HFFc6 (cell line): ENCODE measurements at places on chromosomes 7 and 10.

- peaks cover 5% of the 10 kb centered on the region; the same call in 1 of the 2 replicates for H3K36me3 ChIP-seq
- H3K4me1 ChIP-seq, result peaks cover 30% of the 10 kb centered on the region
- peak overlapping the region; percentile 24; the same call in 1 of the 2 replicates for H3K27ac ChIP-seq
Measured at GRCh38 chr10:74262856-74263255, 111.8 kb downstream of the ADK start.

- H3K27ac ChIP-seq, result no peak overlapping the region
- DNase-seq, result no peak
- peaks cover 23% of the 10 kb centered on the region for H3K27me3 ChIP-seq
- H3K4me1 ChIP-seq, result peaks cover 20% of the 10 kb centered on the region
Measured at GRCh38 chr10:3295582-3296151, 123.1 kb upstream of the PITRM1 start.

GRCh38 chr10:90591629-90592028 lies 266.2 kb downstream of the HTR7 start:
- H3K36me3 ChIP-seq, result no peaks in the 10 kb centered on the region
- no peak overlapping the region for H3K27ac ChIP-seq
- no peaks in the 10 kb centered on the region for H3K4me1 ChIP-seq
- no peak for DNase-seq
- H3K27me3 ChIP-seq, result peaks cover 2% of the 10 kb centered on the region

GRCh38 chr7:142788303-142789289 lies 17.8 kb downstream of the PRSS2 start:
- H3K27ac ChIP-seq, result no peak overlapping the region
- H3K4me3 ChIP-seq, result no peak overlapping the region
- no peaks in the 10 kb centered on the region for H3K36me3 ChIP-seq

DNA sequence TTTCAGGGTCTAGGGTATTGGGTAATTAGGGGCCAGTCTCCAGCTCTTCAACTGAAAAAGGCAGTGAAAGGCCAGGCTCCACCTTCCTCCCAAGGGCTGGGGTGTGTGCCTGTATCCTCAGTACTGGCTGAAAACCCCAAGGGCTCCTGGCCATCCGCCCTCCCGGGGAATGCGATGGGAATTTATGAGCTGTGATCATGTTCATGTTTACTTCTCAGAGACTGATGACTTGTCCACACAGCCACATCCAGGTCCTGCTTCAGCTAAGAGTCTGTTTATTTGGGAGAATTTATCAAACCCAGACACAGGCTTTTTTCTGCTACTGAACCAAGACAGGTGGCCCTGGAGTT lies 91.7 kb downstream of the CCDC3 start:
- H3K4me3 ChIP-seq, result no peak overlapping the region
- H3K27ac ChIP-seq, result no peak overlapping the region
- no peak for DNase-seq

DNA sequence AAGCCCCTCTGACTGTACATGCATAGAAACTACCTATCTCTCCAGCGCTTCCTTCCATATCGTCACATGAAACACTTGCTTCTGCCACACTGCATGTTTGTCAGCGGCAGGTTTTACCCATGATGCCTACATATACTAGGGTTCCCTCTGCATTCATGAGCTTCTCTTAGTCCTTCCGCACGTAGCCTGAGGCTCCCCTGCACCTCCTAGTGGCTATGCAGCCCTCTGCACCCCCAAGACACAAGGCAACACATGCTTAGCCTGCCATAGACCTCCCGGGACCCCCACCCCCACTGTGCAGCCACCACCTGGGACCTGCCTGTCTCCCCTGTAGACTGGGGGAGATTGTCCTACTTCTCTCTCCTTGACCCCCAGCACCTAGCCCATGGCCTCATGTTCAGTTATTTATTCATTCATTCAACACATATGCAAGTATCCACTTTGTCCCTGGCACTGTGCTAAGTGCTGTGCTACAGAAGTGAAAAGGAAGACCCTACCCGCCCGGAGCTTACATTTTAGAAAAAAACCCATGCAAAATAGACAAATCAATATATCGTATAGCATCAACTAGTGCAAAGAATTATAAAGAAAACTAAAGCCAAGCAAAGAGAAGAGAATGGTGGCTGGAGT lies 23.5 kb downstream of the TMEM273 start:
- DNase-seq, result no peak
- H3K27me3 ChIP-seq, result peaks cover 5% of the 10 kb centered on the region
- H3K27ac ChIP-seq, result peak overlapping the region; percentile 77; the same call in 1 of the 2 replicates
- peaks cover 37% of the 10 kb centered on the region for H3K4me1 ChIP-seq
- H3K36me3 ChIP-seq, result no peaks in the 10 kb centered on the region
- no peak overlapping the region for H3K4me3 ChIP-seq

DNA sequence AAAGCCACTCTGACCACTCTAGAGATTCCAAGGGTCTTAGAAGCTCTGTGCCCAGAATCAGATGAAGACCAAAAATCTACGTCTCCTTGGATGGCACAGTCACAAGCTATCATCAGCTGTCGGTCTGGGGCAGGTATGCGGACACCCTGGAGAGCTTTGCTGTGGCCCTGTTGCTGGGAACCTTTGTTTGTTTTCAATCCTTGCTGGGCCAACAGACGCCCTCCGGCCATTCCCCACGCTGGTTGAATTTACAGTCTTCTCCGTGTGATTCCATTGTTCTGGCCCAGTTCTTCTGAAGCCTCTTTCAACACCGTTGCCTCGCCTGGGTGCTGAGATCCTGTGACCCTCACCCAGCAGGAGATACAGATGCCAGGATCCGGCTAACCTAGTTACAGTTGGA lies 149.4 kb upstream of the PFKP start:
- no peaks in the 10 kb centered on the region for H3K4me1 ChIP-seq
- DNase-seq, result no peak
- H3K27ac ChIP-seq, result no peak overlapping the region

- no peaks in the 10 kb centered on the region for H3K36me3 ChIP-seq
- H3K4me3 ChIP-seq, result no peak overlapping the region
- H3K27me3 ChIP-seq, result no peaks in the 10 kb centered on the region
- H3K4me1 ChIP-seq, result peaks cover 17% of the 10 kb centered on the region
- no peak for DNase-seq
Measured at GRCh38 chr10:6272126-6272525, 69.4 kb downstream of the PFKFB3 start.

DNA sequence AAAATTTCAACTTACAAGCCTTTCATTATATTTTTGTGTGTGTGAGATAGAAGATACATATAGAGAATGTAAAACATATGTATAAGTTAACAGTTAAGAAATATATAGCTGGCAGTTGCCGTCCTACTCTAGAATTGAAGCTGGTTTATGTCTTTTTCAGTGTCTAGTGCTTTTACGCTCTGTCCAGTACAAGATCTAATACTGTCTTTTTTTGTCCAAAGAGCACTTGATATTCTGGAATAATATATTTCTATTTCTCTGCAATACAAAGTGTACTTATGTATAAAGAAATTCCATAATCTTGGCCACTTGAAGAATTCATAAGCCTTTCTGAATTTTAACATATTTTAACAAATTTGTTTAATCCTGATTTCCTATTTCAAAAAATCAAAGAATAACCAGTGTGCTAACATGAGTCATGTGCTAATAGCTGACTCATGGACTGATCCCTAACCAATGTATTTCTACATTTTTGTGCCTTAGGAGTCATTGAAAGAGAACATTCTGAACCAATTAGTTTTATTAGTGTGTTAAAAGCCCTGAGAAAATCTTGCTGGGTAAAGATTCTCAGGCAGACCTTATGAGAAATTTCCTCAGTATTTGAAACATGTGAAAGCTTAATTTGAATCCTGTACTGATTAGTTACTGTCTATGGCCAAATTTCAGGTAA lies 73.2 kb upstream of the CCAR1 start:
- H3K27ac ChIP-seq, result peak overlapping the region; percentile 63
- peak; percentile 89 for DNase-seq
- H3K4me3 ChIP-seq, result peak overlapping the region; percentile 48
- H3K4me1 ChIP-seq, result peaks cover 36% of the 10 kb centered on the region
- H3K27me3 ChIP-seq, result no peaks in the 10 kb centered on the region

DNA sequence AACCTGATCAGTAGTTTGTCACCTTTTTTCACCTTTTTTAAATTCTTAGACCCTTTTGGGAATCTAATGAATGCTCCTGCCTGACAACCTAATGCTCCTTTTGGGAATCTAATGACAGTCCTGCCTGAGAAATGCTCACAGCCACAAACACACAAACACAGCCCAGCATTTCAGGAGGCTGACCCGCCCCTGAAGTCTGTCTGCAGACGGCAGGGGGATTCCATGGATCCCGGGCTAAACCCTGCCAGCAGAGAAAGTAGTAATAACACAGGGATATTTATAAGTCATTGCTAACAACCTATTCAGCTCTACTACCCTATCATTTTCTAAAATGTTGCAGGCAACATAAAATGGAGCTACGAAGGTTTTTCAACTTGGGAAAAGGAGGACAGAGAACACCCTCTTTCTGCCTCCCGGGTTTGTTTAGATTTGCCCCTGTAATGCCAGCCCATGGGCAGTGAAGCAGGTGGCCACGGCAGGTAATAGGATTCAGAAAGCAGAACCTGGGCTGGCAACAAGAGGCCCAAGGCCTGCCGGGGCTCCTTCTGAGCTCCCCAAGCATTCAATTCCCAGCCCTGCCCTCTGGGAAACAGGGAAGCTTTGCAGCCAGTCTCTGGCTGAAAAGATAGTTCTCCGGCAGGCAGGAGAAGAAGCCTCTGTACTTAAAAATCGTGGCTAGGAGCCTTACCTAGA lies 65.2 kb downstream of the CREB3L2 start:
- H3K4me1 ChIP-seq, result peaks cover 83% of the 10 kb centered on the region
- no peak overlapping the region; the same call in 1 of the 2 replicates for H3K4me3 ChIP-seq
- H3K36me3 ChIP-seq, result peaks cover 29% of the 10 kb centered on the region
- peak overlapping the region; percentile 68 for H3K27ac ChIP-seq
- no peak for DNase-seq
- H3K27me3 ChIP-seq, result no peaks in the 10 kb centered on the region; the same call in 1 of the 2 replicates

- H3K36me3 ChIP-seq, result peaks cover 17% of the 10 kb centered on the region; the same call in 1 of the 2 replicates
- no peak overlapping the region for H3K4me3 ChIP-seq
- H3K27ac ChIP-seq, result no peak overlapping the region
- DNase-seq, result no peak
- no peaks in the 10 kb centered on the region; the same call in 1 of the 2 replicates for H3K27me3 ChIP-seq
Measured at GRCh38 chr10:129771576-129771975, 192.5 kb downstream of the EBF3 start.

DNA sequence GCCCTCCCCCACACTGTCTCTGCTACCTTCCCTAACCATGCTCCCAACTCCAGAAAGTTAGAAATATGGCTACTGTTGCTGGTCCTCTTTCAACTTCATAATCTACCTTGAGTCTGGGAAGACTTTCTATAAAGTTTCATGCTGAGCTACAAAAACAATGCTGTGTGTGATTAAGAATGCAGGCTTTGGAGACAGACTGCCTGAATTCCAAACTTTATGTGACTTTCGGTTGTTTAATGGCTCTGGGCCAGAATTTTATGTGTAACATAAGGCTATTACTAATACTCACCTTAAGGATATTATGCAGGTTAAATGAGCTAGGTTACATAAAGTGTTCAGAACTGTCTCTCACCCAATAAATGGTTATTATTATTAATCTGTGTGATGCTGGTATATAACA lies 19.1 kb downstream of the BET1 start:
- DNase-seq, result peak; percentile 22
- H3K4me1 ChIP-seq, result peaks cover 28% of the 10 kb centered on the region

GRCh38 chr10:103635580-103635979 lies 142.1 kb downstream of the NEURL1 start:
- H3K27me3 ChIP-seq, result peaks cover 2% of the 10 kb centered on the region
- peaks cover 39% of the 10 kb centered on the region for H3K36me3 ChIP-seq
- DNase-seq, result no peak
- peaks cover 59% of the 10 kb centered on the region for H3K4me1 ChIP-seq
- peak overlapping the region; percentile 92; the same call in 1 of the 2 replicates for H3K27ac ChIP-seq

- no peak overlapping the region for H3K4me3 ChIP-seq
- H3K27me3 ChIP-seq, result peaks cover 1% of the 10 kb centered on the region; the same call in 1 of the 2 replicates
- no peaks in the 10 kb centered on the region for H3K36me3 ChIP-seq
- H3K27ac ChIP-seq, result no peak overlapping the region
Measured at GRCh38 chr10:29448125-29448524, 159.3 kb downstream of the LYZL1 start.

GRCh38 chr7:55152516-55152915 lies 133.7 kb downstream of the EGFR start:
- H3K36me3 ChIP-seq, result peaks cover 50% of the 10 kb centered on the region
- no peak overlapping the region for H3K4me3 ChIP-seq
- H3K4me1 ChIP-seq, result peaks cover 25% of the 10 kb centered on the region
- H3K27ac ChIP-seq, result 0 out of 2 replicates have a peak overlapping the region, but pooled peaks have one; percentile 40
- H3K27me3 ChIP-seq, result peaks cover 11% of the 10 kb centered on the region

DNA sequence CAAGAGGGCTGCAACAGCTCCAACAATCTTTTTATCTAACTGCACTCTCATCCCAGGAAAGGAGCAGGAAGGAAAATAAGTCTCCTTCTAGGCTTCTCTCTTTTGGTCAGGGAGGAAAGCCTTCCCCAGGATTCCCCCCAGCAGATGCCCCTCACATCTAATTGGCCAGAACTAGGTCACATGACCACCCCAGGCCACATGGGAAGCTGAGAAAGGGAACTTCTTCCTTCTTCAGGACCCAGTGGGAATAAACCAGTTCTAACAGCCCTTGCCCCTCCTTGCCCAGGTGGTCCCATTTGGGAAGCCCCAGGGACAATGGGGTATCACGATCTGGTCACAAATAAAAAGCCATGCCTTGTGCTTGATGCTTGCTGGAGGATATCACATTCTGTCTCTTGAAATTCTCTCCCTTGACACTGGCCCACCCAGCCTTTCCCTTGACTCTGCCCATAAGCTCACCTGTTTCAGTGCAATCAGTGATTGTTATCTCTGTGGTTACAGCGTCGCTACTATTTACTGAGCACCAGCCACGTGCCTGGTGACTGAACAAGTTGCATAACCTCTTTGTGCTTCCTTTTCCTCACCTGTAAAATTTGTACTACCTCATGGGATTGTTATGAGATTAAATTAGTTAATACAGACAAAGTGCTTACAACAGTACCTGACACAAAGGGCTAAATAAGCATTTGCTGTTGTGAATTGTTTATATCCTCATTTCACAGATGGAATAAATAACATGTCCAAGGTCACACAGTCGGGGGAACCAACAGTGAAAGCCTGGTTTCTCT lies 9.0 kb upstream of the TACR2 start:
- peaks cover 11% of the 10 kb centered on the region for H3K27me3 ChIP-seq
- no peak overlapping the region for H3K27ac ChIP-seq
- peaks cover 15% of the 10 kb centered on the region for H3K4me1 ChIP-seq
- H3K36me3 ChIP-seq, result no peaks in the 10 kb centered on the region
